HS-27A (cell line): ENCODE measurements at places on chromosomes 1 and 21.

- DNase-seq = no peak
Observed at GRCh38 chr1:218804014-218804785, 369.5 kb upstream of the LYPLAL1 start.

GRCh38 chr1:94362466-94363058, 55.6 kb upstream of the ABCD3 start:
- peak; percentile 12 for DNase-seq

DNA sequence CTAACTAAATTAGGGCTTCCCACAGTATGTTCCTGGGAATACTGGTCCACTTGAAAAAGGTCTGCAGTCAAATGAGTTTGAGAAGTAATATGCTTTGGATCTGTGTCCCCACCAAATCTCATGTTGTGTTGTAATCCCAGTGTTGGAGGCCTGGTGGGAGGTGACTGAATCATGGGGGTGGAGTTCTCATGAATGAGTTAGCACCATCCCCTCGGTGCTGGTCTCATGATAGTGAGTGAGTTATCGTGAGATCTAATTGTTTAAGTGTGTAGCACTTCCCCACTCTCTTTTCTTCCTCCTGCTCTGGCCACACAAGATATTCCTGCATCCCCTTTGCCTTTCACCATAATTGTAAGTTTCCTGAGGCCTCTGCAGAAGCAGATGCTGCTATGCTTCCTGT, 16.9 kb upstream of the DMRTB1 start:
- DNase-seq = no peak

- no peak for DNase-seq
Observed at GRCh38 chr1:229159668-229160544, 111.0 kb upstream of the RAB4A start.

- no peak for DNase-seq
Observed at GRCh38 chr1:149845416-149845815, 54.0 kb upstream of the BOLA1 start.

GRCh38 chr1:153210206-153210605, 7.0 kb downstream of the LELP1 start:
- DNase-seq = no peak

DNA sequence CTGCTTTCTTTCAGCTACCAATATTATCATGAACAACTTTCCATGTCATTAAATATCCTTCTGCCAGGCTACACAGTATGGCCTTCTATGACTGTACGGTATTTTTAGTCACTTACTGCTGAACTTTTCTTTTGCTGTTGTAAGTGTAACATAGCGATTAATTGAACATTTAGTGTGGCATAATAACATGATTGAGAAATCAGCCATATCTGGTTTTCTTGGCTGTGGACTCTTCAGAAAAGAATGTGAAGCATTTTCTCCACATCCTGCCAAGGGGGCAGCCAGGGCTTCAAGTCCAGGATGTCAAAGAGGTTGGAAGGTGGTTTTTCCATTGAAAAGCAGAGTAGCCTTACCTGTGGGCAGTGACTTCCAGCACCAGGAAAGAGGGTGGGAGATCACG, 8.8 kb upstream of the AHCYL1 start:
- peak; percentile 83 for DNase-seq

DNA sequence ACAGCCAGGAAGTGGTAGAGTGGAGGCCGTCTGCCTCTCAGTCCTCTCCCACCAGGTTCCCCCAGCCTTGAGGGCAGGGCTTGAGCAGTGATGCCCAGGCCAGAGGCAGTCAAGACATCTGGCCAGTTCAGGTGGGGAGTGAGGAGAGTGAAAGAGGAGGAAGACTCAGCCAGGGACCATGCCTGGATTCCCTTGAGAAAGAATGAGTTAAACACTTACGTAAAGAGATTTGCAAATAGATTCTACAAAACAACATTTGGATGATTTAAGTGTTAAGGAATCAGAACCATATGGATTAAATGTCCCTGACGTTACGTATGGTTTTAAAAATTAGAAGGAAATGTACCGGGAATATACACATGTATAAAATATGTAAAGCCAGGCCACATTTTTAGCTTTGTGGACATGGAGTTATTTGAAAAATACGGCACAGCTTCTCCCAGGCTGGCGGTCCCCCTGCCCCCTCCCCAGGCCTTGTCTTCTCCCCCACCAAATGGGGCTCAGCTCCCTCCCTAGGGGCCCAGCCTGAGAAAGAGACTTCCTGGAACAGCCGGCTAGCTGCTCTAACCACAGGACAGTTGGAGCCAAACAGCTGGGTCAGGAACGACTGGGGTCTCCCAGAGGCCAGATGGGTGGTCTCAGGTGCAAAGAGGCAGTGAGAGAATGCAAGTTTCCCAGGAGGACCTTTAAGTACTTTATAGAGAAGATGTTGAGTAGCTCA, 188.3 kb upstream of the EDN2 start:
- DNase-seq = no peak

DNA sequence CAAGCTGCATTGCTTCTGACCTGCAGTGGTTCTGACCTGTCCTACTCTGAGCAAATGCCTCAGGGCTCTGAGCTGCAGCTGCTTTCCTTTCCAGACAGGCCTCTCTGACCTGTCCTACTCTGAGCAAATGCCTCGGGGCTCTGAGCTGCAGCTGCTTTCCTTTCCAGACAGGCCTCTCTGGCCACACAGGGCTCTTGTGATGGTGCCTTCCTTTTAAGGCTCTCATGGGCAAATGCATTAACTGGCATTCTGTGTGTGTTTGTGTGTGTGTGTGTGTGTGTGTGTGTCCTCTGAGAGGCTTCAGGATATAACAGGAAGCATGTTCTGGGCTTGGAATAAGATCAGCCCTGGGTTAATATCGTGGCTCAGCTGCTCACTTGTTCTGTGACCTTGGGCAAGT, 131.3 kb downstream of the NTPCR start:
- DNase-seq = no peak

GRCh38 chr1:37471345-37472231, 2.8 kb upstream of the ZC3H12A start:
- peak; percentile 90 for DNase-seq

GRCh38 chr1:74963120-74963519, 171.1 kb upstream of the LHX8 start:
- no peak for DNase-seq

- DNase-seq = no peak
Observed at GRCh38 chr1:39214998-39215873, 10.7 kb downstream of the MACF1 start.

DNA sequence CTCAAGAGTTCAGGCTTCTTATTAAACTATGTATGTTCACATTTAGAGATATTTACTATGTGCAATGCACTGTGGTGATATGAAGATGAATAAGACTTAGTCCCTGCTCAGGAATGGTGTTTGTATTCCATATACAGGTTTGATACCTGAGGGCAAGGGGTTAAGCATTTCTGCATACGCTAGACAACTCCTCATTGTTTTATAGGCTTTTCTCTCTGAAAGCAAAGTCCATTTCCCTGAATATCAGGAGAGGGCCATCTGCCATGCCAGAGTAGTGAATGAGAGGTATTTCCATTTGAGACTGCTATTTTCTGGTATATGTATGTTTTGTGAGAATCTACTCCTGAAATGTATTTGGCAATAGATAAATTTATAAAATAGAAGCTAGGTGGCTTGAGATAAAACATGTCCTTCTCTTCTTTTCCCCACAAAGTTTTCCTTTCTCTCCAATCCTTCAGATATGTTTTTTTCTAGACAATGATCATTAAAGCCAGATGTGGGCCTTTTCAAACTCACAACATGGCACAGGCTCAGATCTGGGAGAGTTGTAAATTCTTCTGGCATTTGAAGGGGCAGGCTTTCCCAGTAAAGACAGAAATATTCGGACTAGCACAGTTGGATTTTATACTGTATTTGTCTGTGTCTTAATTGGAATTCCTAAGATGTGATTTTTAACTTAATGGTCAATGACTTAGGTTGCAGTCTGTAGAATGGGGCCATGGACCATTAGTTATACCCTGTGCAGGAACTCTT, 73.3 kb upstream of the WDR26 start:
- no peak for DNase-seq

GRCh38 chr1:30637183-30637980, 86.0 kb downstream of the MATN1 start:
- no peak for DNase-seq

GRCh38 chr21:44583089-44583799, 2.8 kb upstream of the KRTAP10-5 start:
- DNase-seq = no peak

DNA sequence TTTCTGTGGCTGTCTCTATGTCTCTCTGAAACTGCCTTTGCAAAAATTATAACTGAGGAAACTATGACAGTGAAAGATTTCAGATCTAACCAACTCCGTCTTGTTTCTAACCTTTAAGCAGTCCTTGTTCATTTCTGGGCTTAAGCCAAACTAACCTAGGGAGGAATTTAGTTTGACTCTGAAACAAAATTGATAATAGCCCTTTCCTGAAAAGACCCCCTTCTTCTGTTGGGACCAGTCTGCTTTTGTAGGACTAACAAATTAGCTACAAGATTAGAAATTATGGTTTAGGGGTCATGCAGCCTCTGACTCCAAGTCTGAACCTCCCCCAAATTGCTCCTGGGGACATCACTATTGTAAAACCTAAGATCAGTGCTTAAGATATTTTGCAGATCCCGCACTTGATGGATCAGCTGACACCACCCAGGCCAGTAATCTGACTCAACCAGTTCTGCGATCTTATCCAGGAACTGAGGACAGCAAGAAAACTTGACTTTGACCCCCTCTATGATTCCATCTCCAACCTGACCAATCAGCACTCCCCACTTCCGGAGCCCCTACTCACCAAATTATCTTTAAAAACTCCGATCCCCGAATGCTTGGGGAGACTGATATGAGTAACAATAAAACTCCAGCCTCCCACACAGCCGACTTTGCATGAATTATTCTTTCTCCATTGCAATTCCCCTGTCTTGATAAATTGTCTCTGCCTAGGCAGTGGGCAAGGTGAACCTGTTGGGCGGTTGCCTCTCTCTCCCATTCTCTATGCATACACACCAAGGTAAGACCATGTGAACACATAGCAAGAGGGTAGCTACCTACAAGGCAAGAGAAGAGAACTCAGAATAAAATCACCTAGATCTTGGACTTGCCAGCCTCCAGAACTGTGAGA, 11.1 kb upstream of the TRIM63 start:
- no peak for DNase-seq

DNA sequence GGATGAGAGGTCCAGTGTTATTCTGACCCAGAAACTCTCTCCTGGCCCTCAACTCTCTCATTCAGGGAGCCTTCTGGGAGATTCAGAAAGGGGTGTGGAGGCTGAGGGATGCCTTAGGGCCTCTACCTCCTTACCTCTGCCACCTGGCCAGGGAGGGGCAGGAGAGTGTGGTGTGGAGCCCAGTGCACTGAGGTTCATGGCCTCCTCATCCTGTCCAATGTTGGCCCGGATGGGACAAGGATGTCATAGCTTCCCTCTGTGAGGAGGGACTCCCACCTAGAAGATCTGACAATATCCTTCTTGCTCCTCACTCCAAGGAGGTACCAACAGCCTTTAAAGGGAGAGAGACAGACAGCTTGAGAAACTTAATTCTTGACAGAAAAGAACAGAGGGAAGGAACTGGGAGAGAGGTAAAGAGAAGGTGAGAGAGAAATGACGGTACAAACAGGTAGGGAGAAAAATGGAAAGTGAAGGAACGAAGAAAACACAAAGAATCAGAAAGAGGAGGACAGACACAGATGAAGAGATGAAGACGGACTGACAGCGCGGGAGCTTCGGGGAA, 779 bp downstream of the BEND5 start:
- no peak for DNase-seq
